HFFc6 (cell line): ENCODE measurements at places on chromosomes 11 and 22. TPM values are rescaled to one million over a fixed set of nuclear protein-coding genes. Genes with fewer than 3 reads are reported as not detected.

- DNase-seq, result no peak
Observed at GRCh38 chr11:4066910-4067309, 27.7 kb upstream of the RRM1 start.

GRCh38 chr11:112524798-112525197 is 264.1 kb upstream of the PLET1 start:
- DNase-seq, result no peak

Gene CASP5
- not detected in 3 replicates for total RNA-seq

- DNase-seq, result no peak
Observed at GRCh38 chr11:35118906-35119305, 20.1 kb upstream of the CD44 start.

GRCh38 chr22:19748991-19749664 is 11.4 kb upstream of the TBX1 start:
- no peak for DNase-seq

GRCh38 chr11:130389335-130389935 is 39.0 kb downstream of the ADAMTS8 start:
- no peak for DNase-seq

- no peak for DNase-seq
Observed at GRCh38 chr22:21945453-21946261, 7.0 kb downstream of the PPM1F start.

Gene SLC22A6
- total RNA-seq, result not detected in 3 replicates

Gene IFITM1
- total RNA-seq, result 29.9 to 36.1 TPM (median 32.9 TPM) in 3 replicates

GRCh38 chr22:50298937-50299784 is 8.3 kb downstream of the PLXNB2 start:
- DNase-seq, result no peak

Gene RASSF10
- not detected in 3 replicates for total RNA-seq

GRCh38 chr22:37782340-37783168 is 25.2 kb upstream of the GCAT start:
- DNase-seq, result peak; percentile 85

DNA sequence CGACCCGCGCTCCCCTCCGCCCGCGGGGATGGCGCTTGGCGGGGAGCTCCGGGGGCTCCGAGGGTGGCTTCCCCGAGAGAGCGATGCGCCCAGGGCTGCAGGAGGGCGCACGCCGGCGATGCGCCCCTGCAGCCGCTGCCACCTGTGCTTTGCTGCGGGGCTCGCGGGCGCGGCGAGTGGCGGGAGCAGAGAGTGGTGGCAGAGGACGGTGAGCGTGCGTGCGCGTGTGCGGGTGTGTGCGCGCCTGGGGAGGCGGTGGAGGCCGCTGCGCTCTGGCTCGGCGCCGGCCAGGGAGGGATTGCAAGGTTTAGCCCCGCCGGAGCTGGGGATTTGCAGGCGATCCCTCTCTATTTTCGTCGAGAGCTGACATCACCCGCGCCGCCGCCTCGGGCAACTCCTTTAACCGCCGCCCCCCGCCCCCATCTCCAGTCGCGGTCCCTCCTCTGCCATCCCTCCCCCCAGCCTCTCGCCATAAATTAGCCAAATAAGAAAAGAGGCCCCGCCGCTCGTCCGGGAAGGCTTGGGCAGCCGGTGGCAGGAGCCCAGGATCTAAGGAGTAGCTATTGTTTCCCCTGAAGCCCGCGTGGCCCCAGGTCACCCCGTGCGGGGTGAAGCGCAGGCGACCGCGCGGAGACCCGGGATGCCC is at the start of gene SLC1A2:
Gene SLC1A2, minus strand, starts transcription at position 375 of the 646 bp plus-strand sequence. CDS start 592 bp downstream, outside the sequence.
- peak; percentile 30 for DNase-seq

Gene C1QTNF5
- 7.7 to 16.1 TPM (median 15.5 TPM) in 3 replicates for total RNA-seq

Gene SAA1
- total RNA-seq, result not detected in 3 replicates

- DNase-seq, result no peak
Observed at GRCh38 chr11:114157476-114158050, 98.1 kb downstream of the ZBTB16 start.

Gene SMIM35
- not detected in 3 replicates for total RNA-seq

Gene SESN3
- 0.11 to 0.27 TPM (median 0.11 TPM) in 3 replicates for total RNA-seq

- no peak for DNase-seq
Observed at GRCh38 chr11:315516-315994, 1.7 kb downstream of the IFITM1 start.

- DNase-seq, result peak; percentile 59
Observed at GRCh38 chr11:113305440-113306336, 8.7 kb upstream of the TTC12 start.

GRCh38 chr11:95371153-95371552 is 140.2 kb upstream of the SESN3 start:
- no peak for DNase-seq

Gene CSKMT
- 11.2 to 15.9 TPM (median 12.6 TPM) in 3 replicates for total RNA-seq

GRCh38 chr11:114293201-114293711 is 2.9 kb upstream of the NNMT start:
- DNase-seq, result no peak

- DNase-seq, result no peak
Observed at GRCh38 chr11:115168229-115168671, 336.0 kb downstream of the CADM1 start.

DNA sequence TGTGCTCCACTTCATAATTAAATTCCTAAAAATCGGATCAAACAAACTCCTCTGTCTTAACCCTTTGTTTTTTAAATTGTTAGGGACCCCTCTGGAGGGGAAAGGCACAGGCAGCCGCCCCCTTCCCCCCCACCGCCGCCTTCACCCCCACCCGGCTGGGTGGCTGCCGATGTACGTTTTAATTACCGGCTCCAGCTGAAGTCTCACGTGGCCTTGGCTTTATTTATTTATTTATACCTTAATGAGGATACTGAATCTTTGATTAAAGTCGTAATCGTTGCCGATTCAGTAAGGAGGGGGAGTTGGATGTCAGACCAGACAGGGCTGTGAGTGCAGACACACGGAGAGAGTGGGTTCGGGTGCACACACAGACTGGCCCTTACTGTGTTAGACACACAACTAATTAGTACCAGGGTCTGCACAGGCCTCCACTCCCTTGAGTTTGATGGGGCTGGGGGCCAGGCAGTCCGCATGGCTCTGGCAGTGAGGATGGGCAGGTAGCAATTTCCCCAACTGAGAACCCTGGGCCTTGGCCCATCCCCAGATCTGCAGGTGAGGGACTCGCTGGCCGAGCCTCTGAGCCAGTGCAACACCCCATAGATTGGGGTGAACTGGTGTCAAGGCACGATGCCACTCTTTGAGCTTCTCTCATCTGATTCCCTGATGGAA is 51.3 kb upstream of the NNMT start:
- DNase-seq, result no peak

Gene PKNOX2
- total RNA-seq, result not detected in 3 replicates

- DNase-seq, result peak; percentile 98
Observed at GRCh38 chr11:12079726-12080556, 30.4 kb upstream of the MICAL2 start.

DNA sequence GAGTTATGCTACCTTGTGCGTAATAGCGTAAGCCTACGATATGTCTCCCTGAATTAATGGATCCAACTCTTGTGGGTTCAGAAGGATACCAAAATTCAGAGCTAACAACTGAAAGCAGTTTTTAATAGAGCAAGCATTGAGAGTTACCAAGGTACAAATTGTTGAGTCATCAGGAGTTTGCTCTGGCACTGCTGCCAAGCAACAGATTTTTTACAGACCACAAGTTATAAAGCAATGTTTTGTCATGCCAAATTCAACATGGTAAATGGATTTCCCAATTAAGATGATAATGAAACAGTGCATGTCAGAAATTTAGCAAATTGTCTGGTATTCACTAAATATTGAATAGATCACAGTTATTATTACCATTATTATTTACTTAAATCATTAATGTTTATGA is 295.6 kb downstream of the NELL1 start:
- DNase-seq, result no peak

DNA sequence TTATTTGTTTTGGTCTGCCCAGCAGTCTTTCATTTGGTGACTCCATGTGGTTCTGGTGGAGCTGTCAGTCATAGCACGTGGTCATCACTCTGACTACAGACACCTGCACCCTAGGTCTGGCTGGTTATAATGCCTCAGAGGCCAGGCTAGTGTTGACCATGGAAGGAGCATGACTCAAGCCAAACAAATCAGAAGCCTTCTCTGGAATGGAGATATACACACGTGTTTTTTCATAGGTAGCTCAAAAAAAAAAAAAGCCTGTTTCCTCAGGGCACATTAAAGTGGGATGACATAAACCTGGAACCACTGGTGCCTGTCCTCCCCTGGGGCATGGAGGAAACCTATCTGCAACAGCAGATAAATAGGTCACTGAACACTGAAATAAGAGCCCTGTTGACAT is 8.1 kb upstream of the PLAAT3 start:
- no peak for DNase-seq
